ENCODE measurements at places on chromosomes 6 and 20.

DNA sequence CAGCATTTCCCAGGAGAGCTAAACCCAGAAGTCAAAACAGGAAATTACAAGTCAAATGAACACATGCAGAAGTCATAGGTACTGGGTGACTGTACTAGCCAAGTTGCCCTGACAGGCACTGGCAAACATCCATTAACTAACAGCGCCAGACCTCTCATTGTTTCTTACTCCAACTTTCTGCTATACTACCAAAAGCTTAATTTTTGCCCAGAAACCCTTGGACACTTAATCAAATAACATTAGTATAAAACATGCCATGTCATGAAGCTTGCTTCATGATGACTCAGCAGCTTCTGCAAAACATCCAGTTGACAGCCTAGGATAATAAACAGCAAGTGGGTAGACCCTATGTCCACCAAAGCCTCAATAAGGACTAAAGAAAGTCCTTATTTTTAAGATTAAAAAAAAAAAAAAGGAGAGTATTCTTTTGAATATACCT lies 3.5 kb downstream of the NUP153 start:
- DNase-seq, result peak; percentile 90

DNA sequence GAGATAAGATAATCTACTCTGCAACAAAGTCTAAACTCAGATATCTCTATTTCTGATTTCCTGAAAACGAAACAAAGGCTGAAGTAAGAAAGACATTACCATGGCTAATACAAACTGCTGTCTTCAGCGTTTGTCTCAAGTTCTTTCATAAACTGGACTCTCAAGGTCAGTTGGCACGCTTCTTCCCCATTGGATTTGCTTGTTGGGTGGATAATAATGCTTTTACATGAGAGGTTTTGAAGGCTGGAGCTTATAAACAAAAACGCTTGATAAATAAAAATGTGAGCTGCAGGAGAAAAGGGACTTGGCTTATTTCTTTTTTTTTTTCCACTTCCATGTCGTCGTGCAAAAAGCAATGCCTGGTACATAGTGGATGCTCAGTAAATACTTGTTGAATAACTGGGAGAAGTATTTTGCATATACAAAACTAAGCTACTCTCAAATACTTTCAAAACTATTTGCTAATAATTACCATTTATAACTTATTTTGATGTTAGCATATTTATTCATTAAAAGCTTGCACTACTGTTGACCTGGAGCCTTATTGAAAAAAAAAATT lies 65.7 kb upstream of the EEF1A1 start:
- peak; percentile 59 for DNase-seq

- no peak for DNase-seq
Measured at GRCh38 chr6:166474721-166475565, 92.2 kb upstream of the MPC1 start.

- DNase-seq, result no peak
Measured at GRCh38 chr6:158460602-158461169, 99.2 kb upstream of the TMEM181 start.

DNA sequence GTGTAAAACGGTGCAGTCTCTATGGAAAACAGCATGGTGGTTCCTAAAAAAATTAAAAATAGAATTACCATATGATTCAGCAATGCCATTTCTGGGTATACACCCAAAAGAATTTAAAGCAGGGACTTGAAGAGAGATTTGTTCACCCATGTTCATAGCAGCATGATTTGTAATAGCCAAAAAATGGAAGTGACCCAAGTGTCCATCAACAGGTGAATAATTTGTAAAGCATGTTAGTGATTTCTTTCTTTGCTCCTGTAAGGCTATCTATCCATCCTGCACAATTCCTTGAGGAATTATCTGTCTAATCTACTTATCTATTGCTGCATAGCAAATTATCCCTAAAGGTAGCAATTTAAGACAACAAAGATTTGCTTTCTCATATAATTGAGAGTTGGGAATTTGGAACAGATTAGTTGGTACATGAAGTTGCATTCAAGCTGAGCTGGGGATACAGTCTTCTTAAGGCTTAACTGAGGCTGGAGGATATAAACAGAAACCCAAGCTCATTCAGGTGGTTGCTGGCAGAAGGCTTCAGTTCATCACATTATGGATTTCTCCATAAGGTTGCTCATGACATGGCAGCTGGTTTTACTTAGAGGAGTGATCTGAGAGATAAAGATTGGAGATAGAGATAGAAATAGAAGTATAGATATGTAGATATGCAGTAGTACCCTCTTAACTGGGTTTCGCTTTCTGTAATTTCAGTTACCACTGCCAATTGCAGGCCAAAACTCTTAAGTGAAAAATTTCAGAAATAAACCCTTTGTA lies 62.0 kb downstream of the IL22RA2 start:
- no peak for DNase-seq

- DNase-seq, result peak; percentile 47
Measured at GRCh38 chr6:40713002-40713719, 126.0 kb upstream of the LRFN2 start.

- DNase-seq, result no peak
Measured at GRCh38 chr6:92577077-92577719, 842.2 kb downstream of the EPHA7 start.

- DNase-seq, result no peak
Measured at GRCh38 chr6:140275725-140276124, 901.3 kb upstream of the CITED2 start.

GRCh38 chr6:147108259-147108910 lies 95.8 kb upstream of the STXBP5 start:
- DNase-seq, result no peak

DNA sequence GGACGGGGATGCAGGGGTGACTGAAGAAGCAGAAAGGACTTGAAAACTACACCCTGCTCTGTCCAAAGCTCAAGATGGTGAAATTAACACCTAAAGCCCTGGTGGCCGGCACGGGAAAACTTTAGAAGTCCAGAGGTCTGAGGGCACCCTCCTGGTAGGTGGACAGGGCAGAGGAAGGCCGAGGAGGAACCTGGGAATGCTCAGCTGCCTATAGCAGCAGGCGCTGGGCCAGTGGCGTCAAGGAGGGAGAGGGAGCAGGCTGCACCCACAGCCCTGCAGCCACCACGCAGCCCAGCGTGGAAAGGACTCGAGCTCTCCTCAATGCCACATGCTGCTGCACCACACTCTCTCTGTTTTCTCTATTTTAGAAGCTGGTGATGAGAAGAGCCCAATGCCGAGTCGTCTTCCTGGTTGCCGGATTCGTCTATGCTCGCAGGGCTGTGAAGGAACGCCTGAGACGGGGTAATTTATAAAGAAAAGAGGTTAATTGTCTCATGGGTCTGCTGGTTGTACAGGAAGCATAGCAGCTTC lies 248.3 kb upstream of the AFDN start:
- no peak for DNase-seq

GRCh38 chr6:46376562-46377061 lies 114.6 kb downstream of the RCAN2 start:
- DNase-seq, result peak; percentile 10

- no peak for DNase-seq
Measured at GRCh38 chr6:138240476-138241245, 22.4 kb upstream of the PBOV1 start.

DNA sequence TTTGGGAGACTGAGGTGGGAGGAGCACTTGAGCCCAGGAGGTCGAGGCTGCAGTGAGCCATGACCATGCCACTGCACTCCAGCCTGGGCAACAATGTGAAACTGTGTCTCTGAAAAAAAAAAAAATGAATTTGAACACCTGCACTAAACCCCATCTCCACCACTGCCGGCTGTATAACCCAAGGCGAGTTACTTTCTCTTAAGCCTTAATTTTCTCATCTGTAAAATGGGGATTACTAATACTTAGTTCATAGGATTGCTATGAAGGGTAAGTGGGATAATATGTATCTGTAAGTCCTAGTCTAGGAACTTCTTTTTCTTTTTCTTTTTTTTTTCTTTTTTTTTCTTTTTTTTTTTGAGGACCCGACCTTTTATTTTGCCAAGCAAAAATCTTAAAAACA lies 61.5 kb downstream of the SHLD1 start:
- DNase-seq, result no peak

DNA sequence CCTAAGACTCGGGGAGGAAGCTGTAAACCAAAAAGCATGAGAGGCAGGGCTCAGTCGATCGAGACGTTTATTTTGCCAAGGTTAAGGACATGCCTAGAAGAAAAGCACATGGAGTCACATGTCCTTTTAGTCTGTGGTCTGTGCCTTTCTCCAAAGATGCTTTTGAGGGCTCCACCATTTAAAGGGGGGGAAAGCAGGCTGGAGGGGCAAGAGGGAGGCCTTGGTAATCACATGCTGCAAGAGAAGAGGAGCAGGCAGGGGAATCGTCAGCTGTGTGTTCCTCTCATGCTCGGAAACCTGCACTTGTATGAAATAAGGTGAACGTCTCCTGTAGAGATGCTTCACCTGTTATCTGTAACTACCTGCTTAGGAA lies 9.1 kb upstream of the YTHDF1 start:
- no peak for DNase-seq

DNA sequence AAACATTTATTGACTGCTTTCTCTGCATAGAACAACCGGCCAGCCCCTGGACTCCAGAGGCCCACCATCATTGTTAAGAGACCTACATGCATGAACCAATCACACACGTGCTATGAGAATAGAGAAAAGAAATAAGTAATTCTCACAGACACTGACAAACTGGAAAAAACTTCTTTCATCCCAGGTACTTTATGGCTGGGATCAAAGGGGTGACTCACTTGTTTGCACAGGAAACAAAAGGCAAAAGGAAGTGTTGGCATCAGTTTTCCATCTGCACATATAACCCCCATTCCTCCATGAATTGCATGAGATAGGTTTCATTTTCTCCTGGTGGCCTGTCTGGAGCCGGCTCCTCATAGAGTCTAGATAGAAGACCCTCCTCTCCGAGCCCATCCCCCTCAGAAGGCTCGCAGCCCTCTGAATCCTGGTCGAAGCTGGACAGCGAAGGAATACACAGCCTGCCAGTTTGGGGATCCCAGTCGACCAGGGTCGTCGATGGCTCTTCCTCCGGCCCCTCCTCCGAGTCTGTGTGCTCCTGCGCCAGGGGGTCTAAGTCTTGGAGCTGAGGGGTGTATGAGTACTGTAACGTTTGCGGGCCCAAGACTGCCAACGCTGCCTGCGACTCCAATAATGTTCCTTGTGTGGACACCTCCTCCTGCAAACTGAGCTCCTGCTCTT lies 43.3 kb downstream of the IL20RA start:
- no peak for DNase-seq

DNA sequence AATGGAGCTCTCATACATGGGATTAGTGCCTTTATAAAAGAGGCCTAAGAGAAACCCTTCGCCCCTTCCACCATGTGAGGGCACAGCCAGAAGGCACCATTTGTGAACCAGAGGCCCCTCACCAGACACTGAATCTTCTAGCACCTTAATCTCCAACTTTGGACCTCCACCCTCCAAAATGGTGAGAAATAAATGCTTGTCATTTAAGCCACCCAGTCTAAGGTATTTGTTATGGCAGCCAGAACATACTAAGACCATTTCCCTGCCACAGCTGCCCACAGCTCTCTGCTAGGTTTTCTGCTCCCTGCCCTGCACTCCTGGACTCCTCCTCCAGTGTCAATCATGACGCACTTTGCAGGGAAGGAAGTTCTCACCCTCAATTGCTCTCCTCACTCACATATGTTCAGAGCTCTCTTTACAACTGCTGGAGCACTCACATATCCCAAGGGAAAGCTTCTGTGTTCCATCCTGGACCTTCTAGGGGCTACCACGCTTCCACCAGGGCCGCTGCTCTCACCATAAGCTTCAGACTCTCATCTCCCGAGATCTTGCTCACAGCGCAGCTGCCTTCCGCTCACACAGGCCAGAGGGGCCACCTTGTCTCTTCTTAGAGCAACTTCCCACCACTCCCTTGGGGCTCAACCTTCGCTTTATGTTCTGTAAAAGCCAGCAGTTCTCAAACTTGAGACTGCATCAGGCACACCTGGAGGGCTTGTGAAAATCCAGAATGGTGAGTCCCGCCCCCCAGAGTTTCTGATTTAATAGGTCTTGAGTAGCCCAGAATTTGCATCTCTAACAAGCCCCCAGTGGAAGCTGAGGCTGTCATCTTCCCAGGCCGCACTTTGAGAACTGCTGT lies 1.6 kb upstream of the LY86 start:
- DNase-seq, result no peak
